SK-MEL-5 (cell line): ENCODE measurements at places on chromosomes 3 and 15.

DNA sequence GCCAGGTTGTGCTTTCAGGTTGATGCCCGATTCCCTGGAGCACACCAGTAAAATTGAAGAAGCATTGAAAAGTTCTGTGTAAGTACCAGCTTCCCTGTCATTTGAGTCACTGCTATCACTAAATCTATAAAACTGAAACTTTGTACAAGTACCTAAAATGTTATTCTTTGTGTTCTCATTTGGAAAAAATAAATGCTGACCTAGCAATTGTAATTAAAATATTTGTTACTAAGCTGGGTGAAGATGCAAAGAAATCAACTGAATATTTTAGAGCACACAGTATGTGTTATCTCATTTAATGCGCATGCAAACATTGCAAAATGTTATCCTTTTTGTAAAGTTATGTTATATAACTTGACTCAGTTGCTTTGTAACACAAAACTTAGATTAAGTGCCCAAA is 733.7 kb downstream of the TBL1XR1 start:
- no peak for DNase-seq

DNA sequence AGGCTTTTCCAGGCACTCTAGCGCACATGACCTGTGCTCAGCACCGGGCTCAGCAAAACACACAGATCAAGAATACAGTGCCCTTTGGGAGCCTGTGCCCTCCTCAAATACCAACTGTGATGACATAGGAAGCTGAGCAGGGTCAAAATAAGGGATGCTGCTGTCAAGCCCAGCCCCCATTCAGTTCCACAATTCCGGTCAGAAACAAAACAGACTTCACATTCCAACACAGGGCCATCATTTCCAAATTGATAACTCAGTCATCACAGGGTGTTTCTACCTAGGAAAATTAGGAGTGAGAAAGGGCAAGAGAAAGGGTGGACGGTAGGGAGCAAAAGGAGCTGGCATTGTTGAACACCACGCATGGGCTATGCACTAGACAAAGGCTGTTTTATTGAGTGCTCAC is 158.4 kb upstream of the CCDC54 start:
- peak; percentile 99 for DNase-seq

- DNase-seq, result no peak
These were observed 68.3 kb upstream of the SLC6A6 start for GRCh38 chr3:14334136-14334535.

DNA sequence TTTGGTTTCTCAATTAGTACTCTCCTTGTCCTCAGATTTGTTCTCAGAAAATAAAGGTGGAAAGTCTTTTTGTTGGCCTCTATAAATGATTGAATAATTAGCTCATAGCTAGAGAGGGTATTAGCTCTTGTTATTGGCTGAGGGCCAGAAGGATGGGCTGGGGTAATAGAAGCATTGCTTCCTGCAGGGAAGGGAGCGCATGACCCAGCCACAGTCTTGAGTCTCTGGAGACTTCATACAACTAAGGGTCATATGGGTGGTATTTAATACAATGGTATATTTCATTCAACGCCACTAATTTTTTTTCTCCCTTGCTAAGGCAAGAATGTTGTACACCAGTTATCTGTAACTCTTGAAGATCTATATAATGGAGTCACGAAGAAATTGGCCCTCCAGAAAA is 8.4 kb downstream of the DNAJA4 start:
- DNase-seq, result peak; percentile 99

DNA sequence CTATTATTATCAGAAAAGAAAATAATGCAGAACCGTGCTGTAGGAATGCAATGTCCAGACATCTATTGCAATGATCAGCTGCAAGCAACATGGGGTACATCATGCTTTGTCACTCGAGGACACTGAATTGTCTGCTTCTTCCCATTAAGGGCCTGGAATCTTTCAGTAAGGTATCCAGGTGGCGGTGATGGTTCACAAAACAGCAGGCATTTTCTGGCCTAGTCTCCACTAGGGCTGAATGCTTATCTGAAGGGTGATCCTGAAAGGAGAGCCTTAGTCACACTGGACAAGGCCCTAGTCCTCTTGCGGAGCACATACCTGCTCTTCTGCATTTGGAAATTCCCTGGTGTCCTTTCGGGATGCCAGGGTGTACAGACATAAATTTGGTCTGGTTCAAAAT is 21.2 kb downstream of the ITPR1 start:
- no peak for DNase-seq

DNA sequence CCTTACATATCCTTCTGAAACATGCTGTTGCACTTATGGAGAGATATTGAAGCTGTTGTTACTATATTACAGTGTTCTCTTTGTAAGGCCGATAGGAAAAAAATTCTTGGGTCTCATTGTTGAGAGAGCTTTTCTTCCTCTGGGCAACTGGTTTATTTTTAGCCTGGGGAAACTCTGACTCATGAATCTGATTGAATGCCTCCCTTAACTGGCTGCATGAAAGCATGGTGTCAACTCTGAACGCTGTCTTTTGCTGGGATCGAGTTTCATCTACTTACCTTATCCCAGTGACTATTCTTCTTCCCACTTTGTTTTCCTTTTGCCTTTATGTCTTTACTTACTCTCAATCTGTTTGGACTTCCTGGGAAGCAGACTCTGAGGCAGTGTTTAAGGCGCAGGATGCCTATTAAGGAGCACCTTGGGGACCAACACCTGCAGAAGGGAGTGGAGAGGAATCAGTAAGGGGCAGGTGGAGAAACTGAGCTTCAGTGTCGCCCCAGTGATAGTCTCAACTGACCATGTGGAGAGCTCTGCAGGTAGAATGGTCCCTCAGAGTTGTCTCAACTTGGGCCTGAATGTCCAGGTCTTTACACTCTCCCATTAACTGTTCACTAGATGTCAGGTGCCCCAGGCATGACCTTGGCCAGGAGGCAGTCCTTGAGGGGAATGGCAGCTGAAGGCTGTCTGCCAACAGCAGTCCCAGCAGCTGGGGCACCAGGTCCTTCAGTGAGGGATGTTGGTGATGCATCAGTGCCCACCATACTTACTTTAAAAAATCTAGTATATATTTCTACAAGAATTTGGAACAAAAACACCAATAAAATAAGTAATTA is 88.9 kb upstream of the CCNL1 start:
- peak; percentile 97 for DNase-seq

DNA sequence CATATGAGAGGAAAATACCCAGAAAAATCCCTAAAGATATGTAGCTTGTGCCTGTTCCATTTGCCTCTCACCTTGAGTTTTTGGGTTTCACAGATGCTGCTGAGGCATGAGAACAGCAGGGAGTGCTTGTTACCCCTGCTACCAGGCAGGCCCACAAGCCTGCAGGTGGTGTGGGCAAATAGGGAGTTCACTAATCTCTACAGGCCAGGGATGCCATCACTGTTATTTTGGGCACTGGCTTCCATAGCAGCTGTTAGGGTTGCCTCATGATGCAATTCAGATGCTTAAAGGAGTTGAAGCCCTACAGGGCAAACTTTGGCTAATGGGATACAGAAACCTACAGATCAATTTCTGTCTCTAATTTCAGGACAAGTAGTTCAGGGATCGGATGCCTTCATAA is 873.5 kb downstream of the OTOL1 start:
- no peak for DNase-seq

- DNase-seq, result no peak
These were observed 3.1 kb upstream of the CACNA1D start for GRCh38 chr3:53491276-53491675.

DNA sequence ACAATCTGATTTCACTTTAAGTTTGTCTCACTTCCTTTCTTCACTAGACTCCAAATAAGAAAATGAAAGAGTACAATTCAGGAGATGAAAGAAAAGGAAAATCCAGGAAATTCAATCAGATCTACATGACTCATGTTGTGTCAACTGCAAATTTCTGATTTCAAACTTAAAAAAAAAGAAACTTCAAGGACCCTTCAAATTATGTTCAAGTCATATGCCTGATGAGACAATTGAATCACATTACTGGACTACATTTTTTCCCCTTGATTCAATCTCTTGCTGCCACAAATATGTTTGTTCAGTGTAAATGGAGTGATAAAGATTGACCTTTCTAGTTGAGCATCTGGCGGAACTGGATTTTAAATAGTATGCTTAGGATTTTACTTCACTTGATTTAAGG is 37.4 kb downstream of the FRMD5 start:
- peak; percentile 77 for DNase-seq

GRCh38 chr3:167913219-167913835 is 177.8 kb downstream of the SERPINI1 start:
- DNase-seq, result peak; percentile 46

DNA sequence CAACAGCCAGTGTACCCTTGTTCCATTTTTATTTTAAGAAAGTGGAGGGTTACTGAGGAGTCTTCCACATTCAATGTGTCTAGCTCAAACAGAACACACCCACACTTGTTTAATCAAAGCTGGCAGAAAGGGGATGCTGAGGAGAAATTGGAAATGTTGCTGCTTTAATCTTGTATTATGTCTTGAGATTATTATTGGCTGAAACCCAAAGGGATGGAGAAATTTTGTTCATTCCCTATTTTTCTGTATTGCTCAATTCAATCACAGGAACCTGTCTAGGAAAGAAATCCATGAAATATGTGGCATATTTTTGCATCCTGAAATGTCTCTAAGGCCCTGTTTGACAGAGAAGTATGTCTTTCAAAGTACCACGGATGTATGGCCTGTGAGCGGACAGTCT is 238.0 kb downstream of the MYRIP start:
- no peak for DNase-seq

- no peak for DNase-seq
These were observed 17.0 kb upstream of the OR5K1 start for GRCh38 chr3:98445949-98446406.

DNA sequence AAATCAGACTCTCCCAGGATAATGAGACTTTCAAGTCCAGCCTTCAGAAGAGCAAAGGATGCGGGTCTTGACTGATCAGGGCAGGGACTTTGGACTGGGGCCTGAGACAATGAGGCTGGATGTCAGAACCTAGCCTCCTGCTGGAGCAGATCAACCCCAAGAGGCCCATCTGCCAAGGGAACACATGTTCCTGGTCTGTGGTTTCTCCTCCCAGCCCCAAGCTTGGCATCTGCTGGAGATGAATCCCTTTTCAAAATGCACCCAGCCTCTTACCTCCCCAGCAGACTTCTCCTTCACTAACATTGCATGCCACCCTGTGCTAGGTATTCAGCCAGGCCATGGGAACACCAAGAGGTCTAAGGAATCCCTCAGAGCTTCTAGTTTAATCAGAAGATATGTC is 43.7 kb upstream of the MFGE8 start:
- no peak for DNase-seq

GRCh38 chr15:80693682-80694610 is 1.2 kb upstream of the ABHD17C start:
- DNase-seq, result peak; percentile 12

GRCh38 chr3:27454914-27455313 is 29.3 kb downstream of the SLC4A7 start:
- DNase-seq, result no peak

DNA sequence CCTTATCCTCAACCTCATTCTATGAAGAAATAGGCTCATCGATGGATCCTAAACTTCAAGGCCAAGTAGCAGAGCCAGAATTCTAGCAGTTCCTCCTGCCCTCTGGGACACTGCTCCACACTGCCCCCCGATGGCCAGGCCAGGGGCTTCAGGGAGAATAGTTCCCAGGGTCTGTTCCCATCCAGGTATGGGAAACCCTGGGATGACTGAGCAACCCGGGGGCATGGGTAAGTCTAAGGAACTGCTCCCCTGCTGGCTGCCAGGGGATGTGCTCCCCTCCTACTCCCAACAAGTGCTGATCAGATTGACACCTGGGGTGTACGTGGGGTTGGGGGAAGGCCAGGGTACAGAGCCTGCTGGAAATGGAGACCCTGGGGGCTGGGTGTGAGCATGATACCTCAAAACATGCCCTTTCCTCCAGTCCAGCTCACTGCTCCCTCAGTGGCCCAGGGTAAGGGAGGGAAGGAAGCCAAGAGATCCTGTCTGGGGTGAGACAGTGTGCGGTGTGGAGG is 7.6 kb downstream of the ULK3 start:
- DNase-seq, result peak; percentile 83

DNA sequence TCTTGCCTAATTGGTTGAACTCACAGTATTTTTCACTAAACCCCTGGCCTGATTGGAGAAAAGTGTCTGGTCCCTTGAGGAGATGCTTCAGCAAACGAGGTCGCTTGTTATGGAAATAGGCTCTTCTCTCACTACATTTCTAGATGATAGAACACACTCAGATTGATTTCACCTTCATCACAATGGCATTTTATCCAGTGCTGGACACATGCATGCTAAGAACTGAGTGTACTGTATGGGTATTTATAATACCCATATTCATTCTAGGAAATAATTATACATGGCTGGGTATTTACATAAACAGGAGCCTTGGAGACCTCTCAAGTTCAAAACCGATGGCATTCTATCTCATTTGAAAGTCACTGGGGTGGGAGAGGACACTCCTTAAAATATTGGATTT is 444.9 kb downstream of the LPP start:
- DNase-seq, result no peak

DNA sequence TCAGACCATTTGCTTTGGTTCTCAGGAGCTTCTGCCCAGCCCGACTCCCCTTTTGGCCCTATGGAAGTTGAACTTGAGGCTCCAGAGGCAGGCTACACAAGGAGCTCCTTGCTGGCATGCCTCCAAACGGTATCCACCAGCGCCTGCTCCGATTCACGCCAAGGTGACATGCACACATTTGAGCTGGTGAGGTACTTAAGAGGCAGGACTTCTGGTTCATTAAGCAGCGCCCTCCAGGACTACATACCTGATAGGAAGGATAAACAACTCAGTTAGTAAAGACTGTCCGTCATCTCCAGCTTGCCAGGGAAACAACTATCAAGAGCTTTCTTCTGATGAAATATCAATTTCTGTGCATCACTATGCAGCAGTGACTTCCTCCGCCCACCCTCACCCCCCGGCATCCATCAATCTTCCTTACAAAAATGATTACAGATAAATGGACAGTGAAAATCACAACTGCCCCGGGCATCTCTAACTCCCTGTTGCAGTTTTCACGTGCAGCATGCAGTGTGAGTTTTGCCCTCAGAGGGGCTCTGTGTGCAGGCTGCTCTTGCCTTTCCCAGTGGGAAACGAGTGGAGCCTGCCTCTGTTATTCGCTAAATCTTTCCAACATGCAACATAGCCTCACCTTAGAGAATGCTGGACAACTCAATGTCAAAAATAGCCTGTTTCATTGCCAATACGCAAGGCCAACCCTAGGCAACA is 122.9 kb downstream of the ARRDC4 start:
- peak; percentile 9 for DNase-seq

- no peak for DNase-seq
These were observed 386.6 kb upstream of the THRB start for GRCh38 chr3:24881239-24881638.

DNA sequence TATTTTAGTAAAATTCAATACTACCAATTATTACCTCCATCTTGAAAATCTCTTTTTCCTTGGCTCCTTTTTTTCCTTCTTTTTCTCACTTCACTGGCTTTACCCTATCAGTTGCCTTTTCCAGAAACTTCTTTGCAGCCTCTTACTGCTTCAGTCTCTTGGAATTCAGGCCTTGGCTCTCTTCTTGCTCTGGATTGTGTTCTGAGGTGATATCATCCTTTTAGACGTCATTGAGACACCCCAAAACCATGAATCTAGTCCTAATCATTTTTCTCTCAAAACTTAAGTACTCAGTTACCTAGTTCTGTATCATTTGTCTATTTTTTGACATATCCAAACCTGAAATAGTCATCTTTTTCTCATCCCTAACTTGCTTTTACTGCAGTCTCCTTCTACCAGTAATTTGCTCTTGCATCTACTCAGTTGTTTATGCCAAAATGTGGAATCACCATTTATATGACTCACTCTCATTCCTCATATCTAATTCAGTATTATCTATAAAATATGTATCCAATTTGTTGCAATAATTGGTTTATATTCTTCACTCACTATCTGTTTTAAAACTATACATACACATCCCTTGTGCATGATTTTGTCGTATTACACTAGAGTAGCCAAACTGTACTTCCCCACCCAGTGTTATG is 703.2 kb upstream of the CCDC54 start:
- no peak for DNase-seq
